Glutamatergic neuron (in vitro differentiated cells): ENCODE measurements at places on chromosomes 6 and 20.

DNA sequence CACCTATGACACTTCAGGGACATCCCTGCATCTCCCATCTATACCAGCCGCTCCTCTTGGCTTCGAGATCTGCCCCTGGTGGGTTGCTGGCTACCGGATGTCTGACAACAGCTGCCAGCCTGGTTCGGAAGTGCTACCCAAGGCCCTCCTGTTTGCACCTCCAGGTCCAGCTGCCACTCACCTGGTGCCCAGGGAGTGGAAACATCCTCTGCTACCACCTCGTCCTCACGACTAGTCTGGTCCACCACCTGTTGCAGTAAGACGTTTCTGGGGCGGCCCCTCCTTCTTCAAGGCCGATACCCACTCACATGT lies 8.3 kb upstream of the PCMTD2 start:
- DNase-seq, result no peak

DNA sequence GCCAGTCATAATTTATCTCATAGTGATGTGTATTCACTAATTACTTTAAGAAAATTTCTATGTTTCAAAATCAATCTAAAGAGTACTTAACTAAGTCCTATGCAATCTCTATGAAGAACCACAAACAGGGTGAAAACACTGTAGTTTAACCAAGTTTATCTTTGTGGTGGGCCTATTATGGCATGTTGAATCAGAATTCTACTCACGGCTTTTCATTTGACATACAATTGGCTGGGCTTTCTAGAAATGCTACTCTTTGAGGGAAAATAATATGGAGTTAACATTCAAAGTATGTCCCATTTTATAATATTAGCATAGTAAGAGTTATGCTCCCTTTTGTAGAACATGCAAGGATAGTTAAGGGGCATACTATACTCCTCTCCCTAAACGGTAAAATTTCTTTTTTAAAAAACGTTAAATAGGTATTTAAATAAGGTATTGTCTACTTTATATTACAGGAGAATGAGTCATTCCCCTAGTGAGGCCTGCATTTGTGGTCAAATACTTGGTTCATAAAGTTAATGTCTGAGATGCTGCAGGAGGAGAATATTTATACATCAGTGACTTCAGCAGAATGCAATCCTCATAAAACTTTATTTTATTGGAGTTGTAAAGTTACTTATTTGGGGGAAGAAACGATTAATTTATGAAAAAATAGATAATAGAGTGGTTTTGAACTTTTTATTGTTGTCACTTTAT lies 1.8 kb downstream of the MOXD1 start:
- DNase-seq, result no peak

- no peak for DNase-seq
Observed at GRCh38 chr6:3403238-3404173, 53.3 kb downstream of the SLC22A23 start.

- DNase-seq, result no peak
Observed at GRCh38 chr6:105880030-105880492, 206.1 kb upstream of the PRDM1 start.

DNA sequence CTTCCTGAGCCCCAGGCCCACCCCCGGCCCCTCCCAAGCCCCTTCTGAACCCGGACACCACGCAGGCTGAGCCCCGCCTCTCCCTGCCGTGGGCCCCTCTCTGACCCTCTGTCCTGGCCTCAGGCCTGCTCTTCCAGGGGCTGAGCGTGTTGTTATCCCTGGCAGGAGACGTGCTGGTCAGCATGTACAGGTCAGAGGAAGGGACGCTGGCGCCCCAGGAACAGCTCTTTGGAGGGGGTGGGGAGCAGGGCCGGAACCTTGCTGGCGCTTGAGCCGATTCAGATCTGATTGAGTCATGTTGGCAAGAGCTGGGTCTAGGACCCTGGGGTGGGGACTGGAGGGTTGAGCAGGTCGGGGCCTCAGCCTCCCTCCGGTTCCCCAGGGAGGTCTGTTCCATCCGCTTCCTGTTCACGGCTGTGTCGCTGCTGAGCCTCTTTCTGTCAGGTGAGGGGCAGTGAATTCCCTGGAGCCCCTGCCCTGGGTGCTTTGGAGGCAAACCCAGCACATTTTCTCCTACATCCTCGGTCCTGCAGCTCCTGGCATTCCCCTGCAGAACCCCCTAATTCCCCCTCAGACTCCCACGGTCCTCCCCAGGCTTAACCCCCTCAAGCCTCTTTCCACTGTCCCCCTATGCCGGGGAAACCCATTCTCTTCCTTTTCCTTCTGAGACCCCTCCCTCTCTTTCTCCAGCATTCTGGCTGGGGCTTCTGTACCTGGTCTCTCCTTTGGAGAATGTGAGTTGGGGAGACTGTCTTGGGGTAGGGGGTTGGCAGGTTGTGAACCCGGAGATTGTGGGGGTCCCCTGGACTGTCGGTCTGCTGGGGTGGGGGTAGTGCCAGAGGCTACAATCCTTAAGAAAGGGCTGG lies 2.0 kb downstream of the SPAG4 start:
- peak; percentile 51 for DNase-seq

DNA sequence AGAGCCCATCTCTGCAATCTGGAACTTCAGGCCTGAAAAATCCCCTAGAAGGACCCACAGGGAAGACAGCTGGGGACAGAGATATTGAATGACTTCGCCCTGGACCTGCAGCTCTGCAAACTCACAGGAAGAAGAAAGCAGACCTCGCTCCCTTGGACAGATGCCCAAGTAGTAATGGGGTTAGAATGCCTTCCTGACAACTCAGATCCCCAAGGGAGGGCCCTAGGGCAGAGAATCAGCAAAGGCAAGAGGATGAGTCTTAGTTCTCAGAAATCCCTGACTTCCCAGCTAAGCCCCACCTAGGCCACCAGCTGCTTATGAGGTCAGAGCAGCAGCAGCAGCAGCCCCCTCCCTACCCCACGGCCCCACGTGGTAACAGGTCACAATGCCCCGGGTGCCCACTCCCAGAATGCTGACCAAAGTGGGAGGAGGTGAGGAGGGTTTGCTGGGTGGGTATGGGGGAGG lies at the start of gene C20orf141:
Gene C20orf141 (plus strand): TSS at position 401 of the 465 bp plus-strand sequence. CDS start 198 bp downstream, outside the sequence.
- DNase-seq, result peak; percentile 52

- no peak for DNase-seq
Observed at GRCh38 chr6:33053230-33053629, 20.2 kb downstream of the HLA-DPA1 start.

- no peak for DNase-seq
Observed at GRCh38 chr20:47421076-47421475, 64.6 kb upstream of the ZMYND8 start.

- no peak for DNase-seq
Observed at GRCh38 chr6:24069526-24069925, 56.5 kb upstream of the NRSN1 start.

- no peak for DNase-seq
Observed at GRCh38 chr20:48002517-48002970, 217.3 kb upstream of the SULF2 start.

GRCh38 chr6:165515963-165516624 lies 146.9 kb downstream of the PDE10A start:
- no peak for DNase-seq

DNA sequence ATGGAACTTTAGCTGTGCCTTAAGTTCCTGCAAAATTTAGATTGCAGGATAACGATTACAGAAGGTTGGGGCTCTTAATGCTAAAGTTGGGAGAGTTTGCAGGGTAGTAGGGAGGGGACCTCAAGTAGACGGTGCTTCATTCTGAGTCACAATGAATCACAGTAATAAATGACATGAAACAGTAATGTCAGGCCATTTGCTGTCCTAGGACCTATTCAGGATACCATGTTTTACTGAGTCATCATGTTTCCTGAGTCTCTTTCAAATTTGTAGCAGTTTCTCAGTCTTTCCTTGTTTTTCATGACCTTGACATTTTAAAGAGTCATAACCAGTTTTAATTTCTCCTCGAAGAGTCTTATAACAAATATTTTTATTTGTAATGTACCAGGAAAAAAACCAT lies 406.9 kb upstream of the MAP3K7 start:
- DNase-seq, result no peak
